Stimulated activated CD8-positive, alpha-beta memory T cell treated with anti-CD3 and anti-CD28 coated beads, Interleukin-4, amount 100 ng/mL, for 4 hours (primary cell): ENCODE measurements at places on chromosomes 7 and 10.

DNA sequence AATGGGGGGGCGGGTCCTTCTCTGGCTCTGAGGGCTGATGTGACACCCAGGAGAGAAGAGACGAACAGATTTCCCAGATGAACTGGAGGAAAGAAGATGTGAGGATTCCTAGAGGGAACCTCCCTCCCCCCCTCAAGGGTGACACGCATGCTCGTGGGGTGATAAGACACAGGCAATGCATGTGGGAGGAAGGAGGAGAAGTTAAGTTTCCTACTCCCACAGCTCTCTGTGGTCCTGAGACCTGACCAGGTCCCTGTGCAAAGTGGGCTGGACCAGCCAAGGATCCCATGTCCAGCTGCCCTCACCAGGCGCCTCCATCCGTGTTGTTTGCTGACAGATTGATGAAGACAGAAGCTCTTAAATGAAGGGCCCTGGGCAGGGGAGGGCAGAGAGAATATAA, 112.6 kb downstream of the SH3PXD2A start:
- DNase-seq, result no peak

- no peak for DNase-seq
Observed at GRCh38 chr7:105267244-105267643, 121.5 kb downstream of the SRPK2 start.

- DNase-seq, result no peak
Observed at GRCh38 chr10:93290661-93291354, 191.3 kb downstream of the MYOF start.

DNA sequence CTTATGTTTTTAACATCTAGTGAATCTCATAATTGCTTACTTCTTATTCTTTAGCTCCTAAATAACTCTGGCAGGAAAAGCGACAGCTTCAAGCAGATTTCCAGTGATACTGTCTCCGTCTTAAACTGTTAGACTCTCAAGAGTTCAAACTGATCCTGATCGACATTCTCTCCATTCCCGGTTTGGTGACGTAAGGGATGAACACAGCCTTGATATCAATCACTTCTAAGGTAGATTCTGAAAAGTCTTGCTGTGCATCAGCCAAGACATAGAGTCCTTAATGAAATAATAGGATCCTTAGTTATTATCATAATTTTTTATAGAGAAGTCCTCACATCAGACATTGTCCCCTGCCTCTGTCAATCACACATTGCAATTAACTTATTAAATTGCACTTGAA, 534.6 kb downstream of the TFEC start:
- no peak for DNase-seq

DNA sequence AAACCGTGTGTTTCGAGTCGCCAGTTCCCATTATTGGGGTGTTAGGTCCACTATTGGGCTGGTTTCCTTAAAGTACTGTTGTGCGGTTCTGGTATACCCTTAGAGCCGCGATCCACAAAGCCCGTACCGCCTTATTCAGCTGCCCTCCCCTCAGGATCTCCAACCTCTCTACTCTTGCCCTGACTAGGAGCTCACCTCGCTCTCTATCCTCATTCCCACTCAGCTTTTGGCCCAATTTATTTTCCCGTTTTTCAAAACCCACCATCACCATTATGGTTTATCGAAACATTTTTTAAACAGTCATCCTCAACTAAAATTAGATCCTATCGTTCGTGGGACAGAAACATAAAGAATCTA, 461 bp upstream of the ETV1 start:
- no peak for DNase-seq

DNA sequence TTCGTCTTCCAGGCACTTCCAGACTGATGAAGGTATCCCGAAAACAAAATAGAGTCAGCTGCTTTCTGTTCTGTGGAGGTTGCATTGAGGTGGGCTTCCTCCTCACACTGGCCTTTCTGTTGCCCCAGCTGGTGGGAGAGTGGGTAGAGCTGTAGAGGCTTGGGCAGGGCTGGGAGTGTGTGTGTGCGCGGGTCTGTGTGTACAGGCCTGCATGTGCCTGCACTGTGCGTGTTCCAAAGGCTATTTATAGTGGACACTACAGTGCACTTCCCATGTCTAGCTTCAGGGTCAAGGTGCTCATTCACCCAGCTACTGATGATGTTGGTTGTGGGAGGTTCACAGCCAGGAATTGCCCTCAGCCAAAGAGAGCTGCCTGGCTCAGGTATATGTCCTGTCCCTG, 260.1 kb upstream of the HABP2 start:
- no peak for DNase-seq

GRCh38 chr10:23459308-23459939, 20.5 kb downstream of the OTUD1 start:
- no peak for DNase-seq

DNA sequence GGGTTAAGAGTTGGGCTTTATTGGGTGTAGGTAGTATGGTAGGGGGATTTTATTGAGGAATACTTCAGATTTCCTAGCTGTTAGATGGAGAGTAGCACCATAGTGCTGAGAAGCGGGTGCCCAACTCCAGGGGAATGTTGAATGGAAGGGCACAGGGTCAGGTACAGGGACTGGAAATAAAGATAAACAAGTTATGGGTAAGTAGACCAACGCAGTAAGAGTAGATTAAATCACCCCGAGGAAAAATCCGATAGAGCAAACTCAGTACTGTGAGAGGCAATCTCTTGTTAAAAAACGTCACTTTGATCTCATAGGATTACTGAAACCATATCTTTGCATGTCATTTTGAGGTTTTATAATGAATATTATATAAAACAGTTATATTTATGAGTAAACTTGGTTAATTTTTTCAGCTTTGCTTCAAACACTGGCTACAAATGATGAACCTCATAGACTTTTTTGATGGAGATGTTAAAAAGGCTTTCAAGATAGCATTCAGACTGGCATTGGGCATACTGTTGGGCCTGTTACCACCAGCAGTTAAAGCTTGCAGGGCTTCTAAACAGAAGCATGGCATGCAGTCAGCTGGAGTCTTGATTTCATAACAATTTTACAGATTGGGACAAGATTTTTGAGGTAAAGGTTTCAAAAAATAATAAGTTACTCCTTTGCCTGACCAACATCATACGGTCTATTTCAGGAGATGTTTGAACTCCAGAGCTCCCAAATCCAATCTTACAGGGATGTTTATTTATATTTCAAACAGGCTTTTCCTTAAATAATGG, 7.1 kb downstream of the AHR start:
- no peak for DNase-seq
